ENCODE measurements at places on chromosomes 1 and 21.

GRCh38 chr1:200029035-200029821 lies 1.7 kb downstream of the NR5A2 start:
- peak; percentile 72 for DNase-seq

DNA sequence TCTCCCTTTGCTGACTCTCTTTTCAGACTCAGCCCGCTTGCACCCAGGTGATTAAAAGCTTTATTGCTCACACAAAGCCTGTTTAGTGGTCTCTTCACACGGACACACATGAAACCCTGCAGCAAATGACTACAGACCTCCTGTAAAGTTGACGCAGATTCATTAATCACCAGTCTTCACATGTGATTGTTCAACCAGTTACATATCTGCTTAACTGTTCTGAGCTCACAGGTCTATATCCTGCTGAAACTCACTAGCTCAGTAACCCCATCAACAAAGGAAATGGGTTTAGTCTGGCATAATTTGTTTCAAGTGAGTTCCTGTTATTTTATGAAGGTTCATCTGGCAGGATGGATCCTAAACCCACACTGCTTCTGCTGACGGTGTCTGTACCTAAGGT lies 68.4 kb upstream of the GJA8 start:
- no peak for DNase-seq

GRCh38 chr1:55071477-55071876 lies 32.1 kb downstream of the PCSK9 start:
- peak; percentile 79 for DNase-seq

DNA sequence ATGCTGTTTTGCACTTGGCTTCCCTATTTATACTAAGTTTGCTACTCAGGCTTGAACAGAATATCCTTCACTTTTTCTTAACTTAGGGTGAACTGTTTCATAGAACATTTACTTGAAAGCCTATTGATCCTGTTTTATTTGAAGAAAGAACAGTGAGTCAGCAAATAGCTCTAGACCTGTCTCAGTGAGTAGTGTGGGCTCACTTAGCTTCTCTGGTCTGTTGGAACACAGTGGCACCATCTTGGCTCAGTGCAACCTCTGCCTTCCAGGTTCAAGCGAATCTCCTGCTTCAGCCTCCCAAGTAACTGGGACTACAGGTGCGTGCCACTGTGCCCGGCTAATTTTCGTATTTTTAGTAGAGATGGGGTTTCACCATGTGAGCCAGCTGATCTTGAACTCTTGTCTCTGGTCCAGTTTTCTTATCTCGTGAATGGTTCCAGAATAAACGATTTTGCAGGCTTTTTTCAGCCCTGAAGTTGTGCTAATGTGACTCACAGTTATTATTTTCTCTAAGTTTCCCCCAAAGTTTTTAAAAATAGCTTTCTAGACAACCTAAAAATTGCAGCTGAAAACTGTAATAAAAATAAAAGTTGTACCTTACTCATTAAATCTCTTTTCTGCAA lies 76.8 kb downstream of the KIF1B start:
- DNase-seq: no peak

- DNase-seq: peak; percentile 53
These were observed 107.5 kb downstream of the TIAM1 start for GRCh38 chr21:31236528-31236927.
